OCI-M1 (cell line): ENCODE measurements at places on chromosomes 1 and 21.

- no peak for DNase-seq
Observed at GRCh38 chr1:183804916-183805841, at the start of gene RGL1. TSS of gene RGL1 (plus strand) at chr1:183805120. CDS start at chr1:183805298, 178 bp downstream.

DNA sequence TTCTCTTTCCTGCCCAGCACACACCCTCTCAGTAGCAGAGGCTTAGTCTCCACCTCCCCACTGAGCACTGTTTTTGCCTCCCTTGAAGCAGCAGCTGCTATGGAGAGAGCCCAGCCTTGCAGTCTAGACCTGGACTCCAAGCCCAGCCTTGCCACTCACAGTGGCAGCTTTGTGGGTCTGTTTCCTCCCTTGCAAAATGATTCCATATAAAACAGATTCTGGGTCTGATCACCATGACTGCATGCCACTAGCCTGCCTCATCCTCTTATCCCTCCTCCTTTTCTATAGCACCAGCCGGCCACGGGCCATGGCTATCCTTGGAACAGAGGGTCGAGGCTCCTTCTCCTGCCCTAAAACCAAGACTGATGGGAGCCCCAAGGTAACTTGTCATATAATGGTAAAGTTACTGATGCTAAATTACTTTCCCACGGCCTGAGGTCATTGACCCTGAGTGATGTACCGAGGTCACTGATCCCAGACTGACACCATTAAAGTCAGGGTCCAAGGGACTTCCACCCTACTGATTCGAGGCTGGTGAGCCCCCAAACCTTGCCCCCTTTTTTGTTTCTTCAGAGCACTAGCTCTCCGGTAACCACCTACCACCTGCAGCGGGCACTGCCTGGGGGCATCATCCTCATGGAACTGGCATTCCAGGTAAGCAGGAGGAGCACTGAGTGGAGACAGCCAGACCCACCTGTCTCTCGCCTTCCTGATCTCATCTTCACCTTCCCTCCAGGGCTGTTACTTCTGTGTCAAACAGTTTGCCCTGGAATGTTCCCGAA is 7.9 kb downstream of the HYI start:
- DNase-seq = no peak

DNA sequence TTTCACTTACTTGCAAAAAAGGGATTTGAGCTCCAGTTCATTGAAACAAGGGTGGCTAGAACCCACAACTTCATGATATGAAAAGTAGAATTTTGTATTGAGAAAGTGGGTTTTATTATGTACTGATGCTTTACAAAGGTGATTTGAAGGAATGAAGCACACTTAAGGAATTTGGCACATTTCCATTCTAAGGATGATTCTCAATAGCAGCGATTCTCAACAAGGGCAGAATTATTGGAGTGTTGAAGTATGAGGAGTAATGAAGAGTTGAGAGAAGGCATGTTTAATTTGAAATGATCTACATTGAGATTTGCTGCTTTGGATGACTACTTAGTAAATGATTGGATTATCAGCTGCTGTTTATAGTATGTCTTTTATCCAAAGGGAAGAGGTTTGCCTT is 54.7 kb downstream of the FNBP1L start:
- no peak for DNase-seq

DNA sequence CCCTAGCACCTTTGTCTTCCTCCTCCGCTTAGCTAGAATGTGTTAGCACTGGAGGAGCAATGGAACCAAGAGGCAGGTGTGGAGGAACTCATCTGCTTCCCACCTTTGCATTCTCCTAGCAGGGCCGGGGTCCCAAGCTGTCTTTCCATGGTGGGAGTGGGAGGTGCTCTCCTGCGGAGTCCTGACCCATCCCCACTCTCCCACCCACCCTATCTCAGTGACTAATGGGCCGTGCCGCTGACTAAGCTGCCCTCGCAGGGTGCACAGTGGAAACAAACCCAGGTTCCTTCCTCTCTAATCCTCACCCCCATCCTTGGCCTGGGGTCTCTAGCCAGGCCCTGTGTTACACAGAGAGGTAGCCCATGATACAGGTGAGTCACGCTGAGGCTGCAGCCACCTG is 177.5 kb downstream of the HIVEP3 start:
- DNase-seq = no peak

DNA sequence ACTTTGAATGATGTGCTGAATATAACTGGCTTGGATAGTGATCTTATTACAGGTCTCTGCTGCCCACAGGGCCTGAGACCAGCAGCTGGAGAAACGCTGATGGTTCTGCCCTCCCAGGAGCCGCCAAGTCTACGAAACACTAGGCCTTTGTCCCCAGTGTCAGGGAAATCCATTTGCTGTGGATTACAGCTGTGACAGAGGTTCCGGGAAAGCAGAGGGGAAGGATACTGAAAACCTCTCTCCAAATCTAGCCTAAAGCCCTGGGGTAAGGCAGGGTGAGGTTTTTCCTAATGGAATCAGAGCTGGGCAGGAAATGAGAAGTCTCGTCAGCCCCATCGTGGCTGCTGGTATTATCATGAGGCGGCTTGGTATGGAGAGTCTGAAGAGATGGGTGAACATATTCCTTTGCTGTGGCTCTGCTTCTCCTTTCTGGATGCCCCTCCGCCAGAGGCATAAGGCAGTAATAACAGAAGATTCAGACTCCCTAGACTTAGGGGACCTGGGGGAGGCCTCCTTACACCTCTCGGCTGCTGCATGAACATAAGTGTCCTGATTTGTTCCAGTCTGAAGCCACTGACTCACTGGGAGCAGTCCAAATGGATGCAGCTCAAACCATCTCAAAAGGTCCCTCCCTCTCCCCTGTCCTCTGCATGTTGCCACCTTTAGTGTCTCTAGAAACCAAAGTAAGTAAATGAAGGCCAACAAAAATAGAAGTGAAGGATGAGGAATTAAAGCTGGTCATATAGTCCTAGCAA is 48.1 kb downstream of the PHC2 start:
- DNase-seq = no peak

- DNase-seq = no peak
Observed at GRCh38 chr21:42484966-42485365, 11.1 kb downstream of the RSPH1 start.

DNA sequence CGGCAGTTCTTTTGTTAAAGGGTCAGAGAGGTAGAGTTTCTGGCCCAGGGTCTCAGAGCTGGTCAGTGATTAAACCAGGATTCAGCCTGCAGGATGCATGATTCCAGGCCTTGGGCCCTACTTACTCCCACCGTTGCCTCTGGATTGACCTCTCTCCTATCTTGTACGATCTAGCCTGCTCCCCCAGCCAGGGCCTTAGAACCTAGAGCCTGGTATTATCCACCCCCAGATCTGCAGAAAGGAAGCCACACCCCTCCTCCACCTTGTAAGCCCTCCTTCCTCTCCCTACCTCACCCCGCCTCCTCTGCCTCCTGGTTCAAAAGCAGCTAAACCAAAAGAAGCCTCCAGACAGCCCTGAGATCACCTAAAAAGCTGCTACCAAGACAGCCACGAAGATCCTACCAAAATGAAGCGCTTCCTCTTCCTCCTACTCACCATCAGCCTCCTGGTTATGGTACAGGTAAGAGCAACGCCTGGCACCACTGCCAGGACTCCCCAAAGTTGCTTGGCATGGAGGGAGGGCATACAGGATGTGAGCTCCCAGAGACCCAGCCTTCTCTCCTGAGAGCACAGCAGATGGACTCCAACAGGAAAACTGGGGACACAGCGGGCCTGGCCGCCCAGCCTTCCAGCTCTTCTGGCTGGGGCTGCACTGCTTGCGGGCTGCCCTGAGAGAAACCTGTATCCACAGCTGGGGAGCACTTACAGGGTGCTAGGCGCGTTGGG is at the start of gene CD52:
Gene CD52 (plus strand): TSS at position 347 of the 726 bp plus-strand sequence. CDS start 60 bp downstream, at position 407.
- DNase-seq = peak; percentile 38

DNA sequence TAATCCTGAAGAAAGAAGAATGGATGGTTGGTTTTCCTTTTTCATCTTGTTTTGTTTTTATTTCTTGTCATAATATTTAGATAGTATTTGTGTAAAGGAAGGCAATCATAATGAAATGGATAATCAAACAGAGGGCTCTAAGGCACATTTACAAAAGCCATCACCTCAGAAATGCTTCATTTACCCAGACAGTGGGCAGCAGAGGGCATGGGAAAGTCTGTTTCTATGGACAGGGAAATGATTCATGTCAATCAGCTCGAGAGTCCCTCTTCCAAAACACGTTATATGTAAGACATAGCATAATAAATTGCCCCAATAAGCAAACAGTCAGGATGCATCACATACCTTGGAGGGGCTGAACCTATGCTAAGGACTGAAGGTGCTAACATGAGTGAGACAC is 426.1 kb downstream of the PLPP3 start:
- DNase-seq = no peak

DNA sequence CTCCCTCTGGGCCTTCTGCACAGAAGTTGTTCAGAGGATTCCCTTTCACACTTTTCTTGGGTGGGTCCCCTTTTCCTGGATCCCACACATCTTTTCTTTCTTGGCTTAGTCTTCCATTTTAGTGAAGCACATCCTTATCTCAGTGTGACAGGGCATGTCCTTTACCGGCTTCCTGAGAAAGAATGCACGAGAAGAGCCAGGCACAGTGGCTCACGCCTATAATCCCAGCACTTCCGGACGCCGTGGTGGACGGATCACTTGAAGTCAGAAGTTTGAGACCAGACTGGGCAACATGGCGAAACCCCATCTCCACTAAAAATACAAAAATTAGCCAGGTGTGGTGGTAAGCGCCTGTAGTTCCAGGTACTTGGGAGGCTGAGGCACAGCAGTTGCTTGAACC is 22.1 kb upstream of the PSMB2 start:
- DNase-seq = no peak

DNA sequence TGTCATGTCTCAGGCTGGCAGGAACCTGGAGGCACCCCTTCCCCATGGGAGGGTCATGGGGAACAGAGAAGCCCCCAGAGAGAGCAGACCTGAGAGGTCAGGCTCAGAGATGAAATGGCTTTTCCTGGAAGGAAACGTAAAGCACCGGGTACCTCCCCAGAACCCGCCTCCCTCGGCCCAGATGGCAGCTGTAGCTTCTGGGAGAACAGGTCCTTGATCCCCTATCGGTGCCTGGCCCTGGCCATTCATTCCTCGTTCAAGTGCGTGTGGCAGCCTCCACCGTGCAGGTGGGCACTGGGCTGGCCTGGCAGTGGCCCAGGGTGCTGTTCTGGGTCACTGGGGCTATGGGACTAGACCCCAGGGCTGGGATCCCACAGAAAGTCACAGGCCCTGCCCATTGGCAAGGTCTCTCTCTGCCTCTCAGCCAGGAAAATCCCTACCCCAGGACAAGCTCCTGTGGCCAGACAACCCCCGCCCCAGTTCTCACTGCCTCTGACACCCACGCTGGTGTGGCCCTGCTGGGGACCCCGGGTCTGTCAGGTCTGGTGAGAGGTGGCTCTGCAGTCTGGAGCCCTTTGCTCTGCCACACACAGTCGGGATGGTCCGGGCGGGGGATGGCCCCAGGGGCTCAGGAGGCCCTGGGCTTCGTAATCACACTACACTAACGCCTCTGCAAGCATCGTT is 183.2 kb upstream of the VAMP3 start:
- no peak for DNase-seq

- DNase-seq = no peak
Observed at GRCh38 chr21:38937844-38938243, 132.1 kb downstream of the ETS2 start.

DNA sequence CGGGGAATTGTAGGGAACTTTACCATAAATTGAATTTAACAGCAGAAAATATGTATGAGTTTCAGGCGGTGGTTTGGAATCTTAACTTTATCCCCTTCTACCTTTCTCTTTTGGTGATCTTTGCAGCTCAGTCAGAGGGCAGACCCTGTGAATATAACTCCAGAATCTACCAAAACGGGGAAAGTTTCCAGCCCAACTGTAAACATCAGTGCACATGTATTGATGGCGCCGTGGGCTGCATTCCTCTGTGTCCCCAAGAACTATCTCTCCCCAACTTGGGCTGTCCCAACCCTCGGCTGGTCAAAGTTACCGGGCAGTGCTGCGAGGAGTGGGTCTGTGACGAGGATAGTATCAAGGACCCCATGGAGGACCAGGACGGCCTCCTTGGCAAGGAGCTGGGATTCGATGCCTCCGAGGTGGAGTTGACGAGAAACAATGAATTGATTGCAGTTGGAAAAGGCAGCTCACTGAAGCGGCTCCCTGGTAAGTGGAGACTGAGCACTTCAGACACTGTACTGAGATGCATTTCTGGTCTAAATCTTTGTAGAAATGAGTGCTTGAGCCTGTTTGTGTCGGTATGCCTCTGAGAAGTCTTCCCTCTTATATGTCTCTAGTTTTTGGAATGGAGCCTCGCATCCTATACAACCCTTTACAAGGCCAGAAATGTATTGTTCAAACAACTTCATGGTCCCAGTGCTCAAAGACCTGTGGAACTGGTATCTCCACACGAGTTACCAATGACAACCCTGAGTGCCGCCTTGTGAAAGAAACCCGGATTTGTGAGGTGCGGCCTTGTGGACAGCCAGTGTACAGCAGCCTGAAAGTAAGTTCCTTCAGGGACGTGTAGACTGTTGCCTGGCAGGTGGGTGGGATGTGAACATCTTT is 1.5 kb downstream of the CCN1 start:
- no peak for DNase-seq

- no peak for DNase-seq
Observed at GRCh38 chr1:41217441-41217840, 24.7 kb downstream of the SCMH1 start.

DNA sequence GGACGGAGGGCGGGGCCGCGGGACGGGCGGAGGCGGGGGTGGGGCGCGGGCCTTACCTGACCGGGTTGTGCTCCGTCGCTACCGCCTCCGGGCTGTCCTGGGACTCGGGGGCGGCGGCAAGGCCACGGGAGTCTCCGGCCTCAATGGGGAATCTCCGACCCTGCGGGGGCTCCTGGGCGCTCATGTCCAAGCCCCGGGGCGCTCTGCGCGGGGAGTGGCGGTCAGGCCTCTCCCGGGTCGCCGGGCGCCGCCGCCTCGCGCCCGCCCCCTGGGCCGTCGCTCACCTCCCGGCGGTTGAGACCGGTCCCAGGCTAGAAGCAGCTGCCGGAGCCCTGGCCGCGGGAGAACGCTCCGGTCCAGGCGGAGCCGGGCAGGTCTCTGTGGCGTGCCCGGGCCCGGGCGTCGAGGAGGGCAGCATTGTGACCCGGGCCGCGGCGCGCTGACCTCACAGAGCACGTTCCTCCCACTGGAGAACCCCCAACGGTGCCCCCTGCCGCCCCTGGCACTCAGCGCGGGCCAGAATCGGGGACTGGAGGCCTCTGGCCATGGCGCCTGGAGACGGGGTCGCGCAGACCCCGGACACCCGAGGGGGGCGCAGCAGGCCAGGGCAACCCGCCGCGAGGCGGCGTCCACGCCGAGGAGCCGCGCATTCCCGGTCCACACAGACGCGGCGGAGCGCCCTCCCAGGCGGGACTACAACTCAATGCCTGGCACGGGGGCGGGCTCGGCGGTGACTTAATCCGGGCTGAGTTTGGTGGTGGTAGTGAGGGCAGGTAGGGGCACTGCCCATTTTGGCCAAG is 411 bp downstream of the FAM229A start:
- no peak for DNase-seq

GRCh38 chr1:237146241-237146640 is 104.3 kb downstream of the RYR2 start:
- DNase-seq = no peak
